Activated T-cell treated with anti-CD3 and anti-CD28 coated beads for 24 hours (primary cell): ENCODE measurements at places on chromosomes 3 and 15.

DNA sequence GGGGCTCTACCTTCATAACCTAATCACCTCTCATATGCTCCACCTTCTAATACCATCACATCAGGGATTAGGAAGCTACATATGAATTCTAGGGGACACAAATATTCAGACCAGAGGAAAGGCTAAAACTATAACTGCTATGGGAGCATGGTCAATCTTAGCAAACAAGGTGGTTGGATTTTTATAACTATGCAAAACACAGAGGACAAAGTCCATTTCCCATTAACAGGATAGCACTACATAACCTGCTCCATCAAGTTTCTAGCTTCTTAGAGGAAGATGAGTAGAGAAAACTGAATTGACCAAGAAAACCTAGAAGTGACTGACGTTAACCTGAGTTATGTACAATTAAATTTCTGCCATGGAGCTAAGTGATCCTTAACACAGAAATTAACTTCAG is 398.6 kb downstream of the TBL1XR1 start:
- no peak for DNase-seq

- DNase-seq, result no peak
Observed at GRCh38 chr15:92393071-92393979, at the start of gene ST8SIA2. TSS of gene ST8SIA2 (plus strand) at chr15:92393881. CDS start at chr15:92394065, 184 bp downstream.

DNA sequence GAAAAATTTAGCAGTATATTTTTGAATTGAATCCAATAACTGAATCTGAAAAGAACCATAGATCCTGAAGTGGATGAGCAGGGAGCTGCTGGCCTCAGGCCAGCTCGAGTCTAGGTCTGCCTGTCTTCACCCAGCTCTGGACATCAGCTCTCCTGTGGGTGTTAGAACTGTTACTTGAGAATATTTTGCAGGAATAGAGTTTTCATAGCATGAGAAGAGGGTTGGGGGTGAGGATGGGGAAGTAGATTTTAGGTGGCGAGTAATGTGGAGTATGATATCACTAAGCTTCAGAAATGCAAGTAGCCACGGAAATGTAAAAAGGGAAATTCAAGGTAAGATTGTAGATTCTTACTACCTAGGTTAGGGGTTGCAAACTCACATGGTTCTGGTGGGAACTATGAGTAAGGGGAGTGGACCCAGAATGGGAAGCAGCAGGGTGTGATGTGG is 6.2 kb downstream of the RAB8B start:
- DNase-seq, result no peak

DNA sequence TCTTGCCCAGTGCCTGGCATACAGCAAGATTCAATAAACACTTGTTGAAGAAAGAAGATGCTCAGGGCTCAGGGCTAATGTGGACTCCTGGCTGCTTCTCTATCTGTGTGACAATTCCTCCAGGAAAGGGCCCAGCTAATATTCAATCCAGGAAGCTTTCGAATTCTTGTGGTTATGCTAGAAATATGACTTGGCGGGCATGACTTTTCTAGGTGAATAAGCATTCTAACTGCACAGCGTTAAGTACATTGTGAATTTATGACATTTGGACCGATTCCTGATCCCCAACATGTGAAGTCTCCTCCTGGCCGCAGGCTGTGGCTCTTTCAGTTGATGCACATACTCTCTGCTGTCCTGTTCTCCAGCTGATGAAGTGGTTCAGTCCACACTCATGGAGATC is 117.0 kb downstream of the IMPG2 start:
- no peak for DNase-seq

DNA sequence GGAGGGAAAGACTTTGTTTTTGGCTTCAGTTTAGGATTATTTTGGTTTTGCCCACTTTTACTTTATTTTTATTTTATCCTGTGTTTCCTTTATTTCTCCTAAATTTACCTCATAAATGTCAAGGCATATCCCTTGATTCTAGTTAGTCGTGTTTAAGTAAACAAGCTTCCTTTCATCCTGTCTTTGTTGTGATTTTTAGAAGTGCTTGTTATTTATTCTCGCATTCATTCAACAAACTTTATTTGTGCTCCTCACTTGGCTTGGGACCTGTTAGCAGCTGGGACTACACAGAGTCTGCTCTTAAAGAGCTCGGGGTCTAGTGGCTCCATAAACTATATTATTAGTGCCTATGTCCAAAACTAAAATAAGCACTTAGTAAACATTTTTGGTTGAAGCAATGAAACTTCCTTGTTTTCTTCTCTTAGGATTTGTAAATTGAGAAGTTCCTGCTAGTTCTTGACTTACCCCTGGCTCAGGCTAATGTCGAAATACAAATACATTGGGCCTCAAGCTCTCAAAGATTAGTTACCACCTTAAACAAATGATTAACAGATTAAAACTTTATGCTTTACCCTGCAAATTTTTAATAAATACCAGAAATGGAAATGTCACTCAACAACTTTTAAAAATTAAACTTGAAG is 19.0 kb upstream of the DMXL2 start:
- no peak for DNase-seq

- DNase-seq, result no peak
Observed at GRCh38 chr3:152742368-152743347, 92.3 kb upstream of the P2RY1 start.

DNA sequence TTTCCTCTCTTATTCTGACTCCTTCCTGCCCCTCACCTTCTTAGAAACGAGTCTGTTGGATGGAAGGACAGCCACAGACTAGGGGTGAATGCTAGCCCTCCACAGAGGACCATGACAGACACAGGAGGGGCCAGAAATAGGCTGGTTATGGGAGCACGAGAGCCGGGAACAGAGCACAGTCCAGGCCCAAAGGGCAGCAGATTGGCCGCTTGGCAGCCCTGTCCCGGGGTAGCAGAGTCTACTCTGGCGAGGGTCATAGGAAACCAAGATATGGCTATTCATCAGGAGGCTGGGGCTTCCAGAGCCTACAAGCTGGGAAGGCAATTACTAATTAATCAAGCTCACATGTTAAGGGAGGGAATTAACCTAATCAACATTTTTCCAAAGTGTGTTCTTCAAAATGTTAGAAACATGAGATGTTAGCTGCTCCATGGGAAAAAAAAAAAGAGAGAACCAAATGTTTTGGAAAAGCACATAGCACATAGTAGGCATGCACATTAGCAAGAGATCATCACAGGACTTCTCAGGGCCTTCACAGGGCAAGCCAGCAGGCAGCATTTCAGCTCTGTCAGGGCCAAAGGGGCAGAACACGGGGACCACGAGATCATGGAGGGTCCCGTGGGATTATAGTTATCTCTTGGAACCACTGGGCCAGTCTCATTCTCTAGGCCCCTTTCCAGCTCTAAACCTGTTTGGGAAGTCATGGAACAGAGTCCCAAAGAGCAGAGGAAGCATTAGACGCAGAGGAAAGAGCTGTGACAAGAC is 13.3 kb downstream of the SEMA3G start:
- DNase-seq, result no peak

DNA sequence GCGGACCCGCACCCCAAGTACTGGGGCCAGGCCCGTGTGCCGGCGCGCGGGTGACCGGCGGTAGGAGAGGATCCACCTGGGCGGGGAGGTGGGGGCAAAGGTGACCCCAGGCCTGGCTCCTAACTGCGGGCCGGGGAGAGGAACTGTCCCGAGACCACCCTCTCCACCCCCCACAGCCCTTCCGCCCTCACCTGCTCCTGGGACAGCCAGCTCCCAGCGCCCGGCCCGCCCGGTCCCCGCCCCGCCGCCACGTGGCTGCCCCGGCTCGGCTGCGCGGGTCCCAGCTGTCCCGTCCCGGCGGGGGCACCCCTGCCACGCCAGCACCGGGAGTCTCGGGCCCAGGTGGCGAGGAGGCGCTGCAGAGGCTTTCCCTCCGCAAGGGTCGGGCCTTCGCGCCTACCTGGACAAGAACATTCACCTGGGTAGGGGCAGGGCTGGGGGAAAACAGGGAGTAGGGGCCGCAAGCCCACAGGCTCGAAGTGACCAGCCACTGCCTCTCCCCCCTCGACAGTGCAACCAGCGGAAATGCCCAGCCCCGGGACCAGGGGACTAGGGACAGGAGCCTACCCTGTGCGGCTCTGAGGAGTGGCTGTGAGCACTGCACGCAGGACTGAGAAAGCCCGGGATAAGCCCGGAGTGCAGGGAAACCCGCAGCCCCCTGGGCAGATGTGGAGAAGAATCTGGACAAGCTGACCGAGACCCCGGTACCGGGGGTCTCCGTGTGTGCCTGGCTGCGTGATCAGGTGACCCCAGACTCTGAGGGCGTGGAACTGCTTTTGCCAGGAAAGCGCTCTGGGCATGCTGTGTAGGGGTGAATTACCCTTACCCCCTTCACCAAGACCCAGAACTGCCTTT is at the start of gene SLC12A8:
TSS of gene SLC12A8 (minus strand) at position 240 of the 855 bp plus-strand sequence. CDS start 1,399 bp downstream, outside the sequence.
- no peak for DNase-seq

- DNase-seq, result no peak
Observed at GRCh38 chr15:31552482-31553099, 226.0 kb downstream of the KLF13 start.

DNA sequence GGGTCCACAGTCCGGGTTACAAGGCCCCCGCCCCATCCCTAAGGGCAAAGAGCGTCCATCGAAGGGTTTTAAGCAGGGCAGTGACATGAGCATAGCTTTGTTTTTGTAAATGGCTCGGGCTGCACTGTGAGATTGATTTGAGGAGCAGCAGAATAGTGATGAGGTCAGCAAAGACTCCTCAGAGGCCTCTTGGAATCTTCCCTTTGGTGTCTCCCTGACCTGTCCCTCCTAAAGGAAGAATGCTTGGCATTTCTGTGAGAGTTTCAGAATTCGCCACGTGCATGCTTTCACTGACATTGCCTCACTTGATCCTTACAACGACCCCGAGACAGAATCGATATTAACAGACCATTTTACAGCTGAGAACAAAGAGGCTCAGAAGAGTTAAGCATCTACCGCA is 20.3 kb downstream of the LAMP3 start:
- no peak for DNase-seq

GRCh38 chr3:153215966-153216365 is 53.9 kb downstream of the RAP2B start:
- no peak for DNase-seq

DNA sequence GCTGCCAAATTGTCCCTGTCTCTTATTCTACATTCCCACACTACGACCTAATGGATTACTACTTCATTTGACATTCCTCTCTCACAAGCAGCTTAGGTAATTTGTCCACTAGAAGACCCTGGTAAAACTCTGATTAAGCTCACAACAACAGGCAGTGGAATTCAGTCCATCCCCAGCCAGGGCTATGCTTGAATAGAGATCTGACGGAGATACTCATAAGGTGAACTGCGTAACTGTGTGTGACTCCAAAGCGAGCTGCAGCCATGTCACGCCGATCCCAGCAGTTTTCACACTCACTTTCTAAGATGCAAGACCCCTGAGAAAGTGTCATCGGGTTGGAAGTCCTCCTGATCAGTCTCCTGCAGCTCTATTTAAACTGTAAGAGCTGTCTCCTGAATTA is 25.7 kb upstream of the ROBO2 start:
- no peak for DNase-seq

DNA sequence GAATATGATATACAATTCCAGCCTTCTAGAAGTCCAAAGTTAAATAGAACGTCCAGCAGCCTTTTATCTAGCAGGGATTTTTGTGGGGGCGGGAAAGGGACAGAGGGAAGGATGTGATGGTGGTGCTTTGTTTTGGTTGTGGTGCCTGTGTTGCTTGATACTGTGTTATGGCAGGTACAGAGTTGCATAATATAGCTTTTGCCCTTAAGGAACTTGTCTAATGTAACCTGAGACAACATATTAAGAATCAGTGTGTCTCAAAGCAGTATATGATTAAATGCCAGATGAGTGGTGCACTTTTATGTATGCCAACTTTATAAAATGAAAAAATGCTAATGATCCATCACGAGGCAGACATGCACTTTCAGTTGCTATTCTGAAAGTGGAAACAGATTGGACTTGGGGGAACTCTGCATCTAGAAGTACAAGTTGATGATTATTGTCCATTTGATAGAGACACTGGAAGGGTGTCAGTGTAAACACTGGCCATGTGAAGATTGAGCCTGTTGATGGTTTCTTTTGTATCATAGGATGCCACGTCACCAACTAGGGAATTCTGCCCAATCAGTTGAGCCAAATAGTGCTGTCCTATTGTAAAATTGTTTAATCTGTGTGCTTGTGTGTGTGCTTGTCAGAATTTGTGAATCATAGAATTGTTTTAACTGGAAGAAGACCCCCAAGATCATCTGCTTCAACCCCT is 23.0 kb downstream of the NEO1 start:
- DNase-seq, result no peak

DNA sequence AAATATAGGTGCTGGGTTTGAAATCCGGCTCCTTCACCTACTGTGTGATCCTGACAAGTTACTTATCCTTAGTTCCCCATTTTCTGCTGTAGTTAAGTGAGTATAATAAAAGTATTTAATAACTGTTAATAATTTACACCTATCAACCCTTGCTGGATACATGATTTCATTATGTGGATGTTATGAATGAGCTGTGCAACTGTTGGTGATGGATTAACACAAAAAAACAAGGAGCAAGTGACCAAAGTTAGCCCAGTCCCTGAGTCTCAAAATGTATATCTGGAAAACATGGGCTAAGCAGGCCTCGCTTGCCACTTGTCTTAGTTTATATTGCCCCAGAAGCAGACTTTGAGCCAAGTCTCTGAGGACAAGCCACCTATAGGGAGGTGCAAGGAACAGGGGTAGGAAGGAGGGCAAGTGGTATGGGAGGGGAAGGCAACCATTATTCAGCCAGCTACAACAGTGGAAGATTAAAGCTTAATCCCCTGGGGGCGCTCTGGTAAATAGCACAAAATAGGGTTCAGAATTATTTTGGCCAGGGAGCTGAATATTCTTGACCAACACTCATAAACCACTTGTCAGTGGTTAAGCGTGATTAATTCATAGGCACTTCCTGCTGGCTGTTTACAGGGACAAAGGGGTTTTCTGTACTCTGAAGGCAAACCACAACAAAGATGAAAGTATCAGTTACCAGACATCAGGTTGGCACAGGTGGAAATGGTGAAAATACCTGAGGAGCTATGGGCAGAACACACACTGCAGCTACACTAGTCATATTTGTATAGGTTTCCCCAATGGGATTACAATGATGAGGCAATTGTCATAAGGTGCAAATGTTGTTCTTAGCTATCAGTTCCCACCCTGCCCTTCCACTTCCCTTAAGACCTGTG is 76.2 kb downstream of the TRIM42 start:
- DNase-seq, result no peak

DNA sequence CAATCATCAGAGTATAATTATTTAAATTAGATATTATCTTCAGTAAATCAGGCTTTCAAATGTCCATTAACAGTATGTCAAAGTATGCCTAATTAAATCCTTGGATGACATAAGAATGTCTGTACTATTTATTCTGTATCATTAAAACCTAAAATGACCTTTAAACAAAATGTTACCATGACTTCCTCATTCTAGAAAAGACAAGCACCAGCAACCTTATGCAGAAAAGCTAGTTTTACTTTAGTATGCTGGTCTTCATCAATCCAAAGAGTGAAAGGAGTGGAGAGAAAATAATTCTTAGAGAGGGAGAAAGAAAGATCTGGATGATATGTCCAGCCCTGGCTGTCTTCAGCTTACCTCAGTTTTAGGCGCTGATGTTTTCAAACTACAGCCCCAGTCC is 140.1 kb upstream of the UBE2E2 start:
- DNase-seq, result no peak
